ENCODE measurements at places on chromosomes 3 and 15.

- no peak for DNase-seq
Observed at GRCh38 chr15:99168601-99169580, 64.0 kb downstream of the SYNM start.

DNA sequence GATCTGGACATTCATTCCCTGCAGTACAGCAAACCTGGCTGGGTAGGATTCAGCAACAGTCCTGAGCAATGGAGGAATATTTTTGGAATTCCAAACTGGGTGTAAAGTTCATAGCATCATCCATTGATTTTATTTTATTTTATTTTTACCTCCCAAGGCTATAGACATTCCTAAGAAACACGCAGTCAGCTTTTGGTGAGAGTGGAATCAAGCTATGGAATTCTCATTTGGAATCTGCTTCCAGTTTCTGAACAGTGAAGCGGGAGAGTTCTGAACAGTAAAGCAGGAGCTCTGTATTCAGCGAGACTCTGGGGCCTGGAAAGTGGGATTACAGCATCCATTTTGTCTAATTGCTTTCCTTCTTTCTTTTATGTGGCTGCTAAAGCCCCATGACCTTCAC, 1.4 kb upstream of the PDZRN3 start:
- no peak for DNase-seq

GRCh38 chr3:109648027-109648426, 310.7 kb upstream of the DPPA4 start:
- DNase-seq = no peak

GRCh38 chr3:183529185-183529584, 26.3 kb downstream of the KLHL6 start:
- no peak for DNase-seq

- DNase-seq = peak; percentile 64
Observed at GRCh38 chr3:71064291-71064955, 519.1 kb downstream of the FOXP1 start.

DNA sequence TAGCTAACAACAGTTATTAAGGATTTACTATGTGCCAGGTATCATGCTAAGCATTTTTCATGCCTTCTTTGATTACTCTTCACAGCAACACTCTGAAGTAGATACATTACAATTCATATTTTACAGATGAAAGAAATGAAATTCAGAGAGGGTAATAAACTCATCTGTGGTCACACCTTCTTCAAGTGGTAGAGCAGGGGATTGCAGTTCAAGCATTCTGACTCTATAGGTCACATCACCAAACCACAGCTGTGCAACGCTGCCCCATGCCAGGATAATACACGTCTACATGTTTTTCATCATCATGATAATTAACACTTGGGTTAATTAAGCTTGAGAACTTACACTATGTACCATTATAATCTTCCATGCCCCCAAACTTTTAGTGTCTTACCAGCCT, 98.5 kb downstream of the LRRC3B start:
- DNase-seq = no peak

DNA sequence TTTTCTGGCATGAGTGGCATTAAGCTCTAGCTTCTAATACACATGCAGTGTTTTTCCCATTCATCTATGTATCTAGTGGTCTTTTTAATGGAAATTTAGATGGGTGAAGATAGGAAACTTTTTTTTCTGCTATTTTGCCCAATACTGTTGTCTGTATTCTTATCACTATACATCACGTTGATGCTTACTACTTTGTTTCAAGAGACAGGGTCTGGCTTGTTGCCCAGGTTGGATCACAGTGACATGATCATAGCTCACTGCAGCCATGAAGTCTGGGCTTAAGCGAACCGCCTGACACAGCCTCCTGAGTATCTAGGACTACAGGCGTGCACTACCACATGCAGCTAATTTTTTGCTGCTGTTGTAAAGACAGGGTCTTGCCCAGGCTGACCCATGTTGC, 84.6 kb downstream of the PEAK1 start:
- DNase-seq = no peak

GRCh38 chr3:171011109-171011872, 15.2 kb downstream of the SLC2A2 start:
- DNase-seq = no peak

GRCh38 chr3:133851266-133851906, 44.3 kb downstream of the RAB6B start:
- DNase-seq = no peak

DNA sequence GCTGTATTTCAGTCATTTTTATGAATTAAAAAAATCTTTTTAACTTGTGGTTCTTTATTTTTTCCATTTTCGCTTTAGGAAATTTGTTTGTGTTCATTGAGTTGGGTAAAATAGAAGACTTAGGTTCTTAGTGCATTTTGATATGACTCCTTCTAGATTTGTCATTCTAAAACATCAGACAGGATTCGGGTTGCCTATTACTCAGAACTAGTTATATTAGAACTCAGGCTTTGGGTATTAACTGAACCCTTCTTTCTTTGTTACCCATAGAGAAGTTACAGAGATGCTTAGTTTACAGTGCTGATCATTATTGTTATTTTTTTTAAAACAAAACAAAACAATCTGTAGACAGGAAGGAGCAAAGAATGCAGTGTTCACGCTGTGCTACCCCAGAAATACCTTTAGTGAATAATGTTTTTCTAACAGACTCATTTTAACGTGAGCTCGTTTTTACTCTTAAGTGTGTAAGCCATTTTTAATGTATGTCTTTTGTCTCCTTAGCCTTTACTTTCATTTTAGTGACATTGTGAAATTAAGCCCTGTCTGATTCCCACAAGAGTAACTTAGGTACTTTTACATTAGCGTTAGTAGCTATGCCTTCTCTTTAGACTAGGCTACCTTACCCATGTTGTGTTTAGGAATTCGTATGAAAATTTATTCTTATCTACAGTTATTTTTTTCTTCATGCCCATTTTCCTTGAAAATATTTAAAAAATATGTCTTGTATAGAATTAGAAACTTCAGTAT, 53.4 kb downstream of the CMC1 start:
- DNase-seq = no peak

GRCh38 chr3:75012791-75013331, 398.4 kb upstream of the CNTN3 start:
- DNase-seq = no peak

DNA sequence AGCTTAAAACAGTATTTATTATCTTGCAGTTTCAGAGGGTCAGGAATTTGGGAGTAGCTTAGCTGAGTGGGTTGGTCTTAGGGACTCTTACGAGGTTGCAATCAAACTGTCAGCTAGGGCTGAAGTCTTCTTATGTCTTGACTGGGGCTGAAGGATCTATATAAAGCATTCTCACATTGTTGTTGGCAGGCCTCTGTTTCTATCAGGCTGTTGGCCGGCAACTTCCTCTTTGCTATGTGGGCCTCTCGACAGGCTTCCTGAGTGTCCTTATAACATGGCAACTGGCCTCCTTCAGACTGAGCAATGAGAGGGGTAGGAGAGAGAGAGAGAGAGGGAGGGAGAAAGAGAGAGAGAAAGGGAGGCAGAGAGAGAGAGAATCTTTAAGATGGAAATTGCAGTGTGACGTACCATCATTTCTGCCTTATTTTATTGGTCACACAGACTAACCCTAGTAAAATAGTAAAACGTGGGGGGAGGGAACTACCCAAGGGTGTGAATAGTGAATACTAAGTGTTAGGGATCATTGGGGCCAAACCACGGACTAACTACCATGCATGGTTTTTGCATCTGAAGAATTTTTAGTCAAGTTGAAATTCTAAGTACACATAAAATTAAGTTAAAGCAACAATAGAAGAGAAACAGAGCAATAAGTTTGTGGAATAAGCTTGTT, 16.1 kb downstream of the FGF7 start:
- DNase-seq = no peak

DNA sequence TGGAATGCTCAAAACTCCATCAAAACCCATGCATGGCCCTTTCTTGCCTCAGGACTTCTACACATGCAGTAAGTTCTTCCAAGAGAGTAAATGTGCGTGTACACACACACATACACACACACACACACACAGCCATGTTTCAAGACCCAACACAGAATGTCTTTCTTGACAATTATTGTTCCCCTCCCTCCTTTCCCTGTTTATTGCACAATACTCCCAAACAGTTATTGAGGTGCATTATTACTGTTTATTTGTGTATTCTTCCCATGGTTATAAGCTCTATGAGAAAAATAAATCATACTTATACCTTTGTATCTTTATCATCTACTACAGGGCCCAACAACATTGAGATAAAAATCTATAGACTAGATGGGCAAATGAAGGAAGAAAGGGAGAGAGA, 523.8 kb upstream of the NAALADL2 start:
- DNase-seq = no peak

GRCh38 chr3:72487078-72487765, 361.0 kb downstream of the SHQ1 start:
- DNase-seq = no peak
